Esophagus squamous epithelium (tissue), 5 donors: ENCODE measurements at places on chromosomes 12 and 14.

GRCh38 chr12:9647825-9648700, 21.4 kb upstream of the CLEC2D start:
- peak; percentile 38 for DNase-seq

GRCh38 chr12:106315523-106315922, 13.0 kb downstream of the TCP11L2 start:
- no peak for DNase-seq

- DNase-seq: no peak
Observed at GRCh38 chr12:72647139-72647538, 375.0 kb downstream of the TRHDE start.

- no peak for DNase-seq
Observed at GRCh38 chr12:82486524-82487235, 128.4 kb downstream of the METTL25 start.

- DNase-seq: no peak
Observed at GRCh38 chr14:94970941-94971730, 186.2 kb downstream of the DICER1 start.

DNA sequence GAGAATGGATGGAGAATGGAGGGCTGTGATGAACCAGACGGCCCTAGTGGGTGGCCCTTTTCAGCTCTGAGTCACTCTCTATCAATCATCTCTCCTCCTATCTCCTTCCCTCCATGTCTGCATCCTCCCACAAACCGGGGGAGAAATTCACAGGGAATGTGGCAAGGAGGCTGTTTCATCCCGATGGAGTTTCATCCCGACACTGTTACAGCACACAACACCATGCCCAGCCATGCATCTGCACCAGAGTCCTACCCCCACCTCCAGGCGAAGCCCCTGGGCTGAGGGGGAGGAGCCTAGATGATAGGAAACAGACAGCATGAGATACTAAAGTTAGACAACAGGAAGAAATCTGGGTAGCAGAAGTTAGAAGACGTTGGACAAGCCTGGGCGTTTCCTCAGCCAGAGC, 20.8 kb downstream of the SLC8B1 start:
- DNase-seq: no peak

- DNase-seq: no peak
Observed at GRCh38 chr12:121050725-121051124, 11.7 kb upstream of the OASL start.

DNA sequence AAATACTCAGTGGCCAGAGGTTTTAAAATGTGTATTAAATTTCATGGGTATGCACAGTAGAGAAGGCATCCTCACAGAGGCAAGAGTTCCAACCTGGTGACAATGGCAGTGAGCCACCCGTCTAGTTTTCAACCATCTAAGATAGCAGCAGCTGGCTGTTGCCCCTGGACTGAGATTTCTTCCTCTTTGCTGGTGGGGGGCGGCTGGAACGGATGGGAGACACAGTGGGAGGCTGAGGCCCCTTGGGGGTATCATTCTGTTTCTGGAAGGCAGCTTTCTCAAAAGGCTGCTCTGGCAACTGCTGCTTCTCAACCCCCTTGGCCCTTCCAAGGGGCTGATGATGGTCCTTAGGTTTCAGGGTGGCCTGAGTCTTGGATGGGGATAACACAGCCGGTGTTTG, 1.0 kb upstream of the IFFO1 start:
- DNase-seq: no peak

- no peak for DNase-seq
Observed at GRCh38 chr12:42541965-42542364, 47.6 kb downstream of the PRICKLE1 start.

- no peak for DNase-seq
Observed at GRCh38 chr12:63090716-63091115, 60.3 kb downstream of the AVPR1A start.

- no peak for DNase-seq
Observed at GRCh38 chr12:47025349-47025748, 54.1 kb upstream of the PCED1B start.

GRCh38 chr12:75236206-75236605, 26.6 kb upstream of the KCNC2 start:
- DNase-seq: no peak

DNA sequence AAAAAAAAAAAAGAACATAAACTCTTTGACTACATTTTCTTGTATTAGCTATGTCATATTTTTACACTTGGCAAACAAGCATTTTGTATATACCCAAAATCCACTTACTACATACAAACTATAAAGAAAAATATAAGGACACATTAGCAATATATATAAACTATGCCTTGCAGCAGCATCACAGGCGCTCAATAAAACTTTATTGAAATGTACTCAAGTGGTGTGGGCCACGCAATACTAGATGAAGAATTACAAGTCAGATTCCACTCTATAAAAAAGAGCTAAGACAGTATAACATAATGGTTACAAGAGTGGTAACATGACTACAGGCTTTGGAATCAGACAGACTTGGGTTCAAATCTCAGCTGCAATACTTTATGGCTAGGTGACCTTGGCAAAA, 3.1 kb upstream of the AP4S1 start:
- no peak for DNase-seq

GRCh38 chr12:126772171-126772864, 1494.7 kb upstream of the TMEM132C start:
- no peak for DNase-seq

DNA sequence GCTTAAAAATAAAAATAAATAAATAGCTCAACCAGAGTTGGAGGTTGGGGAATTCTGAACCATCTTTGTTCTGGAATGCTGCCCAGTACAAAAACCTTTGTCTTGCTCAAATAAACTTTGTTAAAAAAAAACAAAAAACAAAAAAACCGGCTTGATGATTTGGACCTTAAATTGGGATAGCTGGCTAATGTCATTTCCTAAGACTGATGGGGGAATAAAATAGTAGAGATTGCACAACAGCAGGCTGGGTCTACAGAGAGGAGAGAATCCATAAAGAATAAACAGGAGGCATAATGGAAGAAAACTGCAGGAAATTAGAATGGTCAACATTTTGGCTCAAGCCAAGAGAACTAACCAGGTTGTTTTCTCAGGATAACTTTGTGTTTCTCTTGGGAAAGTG, 370.9 kb downstream of the AEBP2 start:
- no peak for DNase-seq

- no peak for DNase-seq
Observed at GRCh38 chr12:132710043-132710404, 618 bp upstream of the PGAM5 start.

- DNase-seq: no peak
Observed at GRCh38 chr14:63650256-63650952, 8.7 kb upstream of the WDR89 start.

GRCh38 chr14:39431416-39432178, 636 bp downstream of the FBXO33 start:
- DNase-seq: no peak

- no peak for DNase-seq
Observed at GRCh38 chr14:99596071-99596627, 7.9 kb downstream of the CCDC85C start.

DNA sequence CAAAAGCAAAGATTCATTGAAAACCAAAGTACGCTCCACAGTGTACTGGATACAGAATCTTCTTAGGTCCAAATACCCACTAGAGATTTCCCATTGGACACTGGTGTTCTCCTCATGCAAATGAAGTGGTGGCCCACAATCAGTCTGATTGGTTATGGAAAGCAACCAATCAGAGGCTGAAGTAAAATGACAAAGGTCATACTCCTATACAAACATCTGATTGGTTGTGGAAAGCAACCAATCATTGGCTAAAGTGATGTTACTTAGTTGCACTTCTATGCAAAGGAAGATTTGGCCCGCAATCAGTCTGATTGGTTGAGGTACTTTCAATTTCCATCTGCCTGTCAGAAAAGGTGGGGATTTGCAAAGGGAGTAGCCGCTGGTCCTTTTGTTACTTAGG, 1.3 kb upstream of the WASHC3 start:
- DNase-seq: no peak

GRCh38 chr14:68512088-68512487, 280.8 kb downstream of the ZFP36L1 start:
- no peak for DNase-seq

GRCh38 chr14:64769096-64770020, 65.1 kb downstream of the PLEKHG3 start:
- DNase-seq: no peak
